ENCODE measurements at places on chromosomes 1 and 21.

DNA sequence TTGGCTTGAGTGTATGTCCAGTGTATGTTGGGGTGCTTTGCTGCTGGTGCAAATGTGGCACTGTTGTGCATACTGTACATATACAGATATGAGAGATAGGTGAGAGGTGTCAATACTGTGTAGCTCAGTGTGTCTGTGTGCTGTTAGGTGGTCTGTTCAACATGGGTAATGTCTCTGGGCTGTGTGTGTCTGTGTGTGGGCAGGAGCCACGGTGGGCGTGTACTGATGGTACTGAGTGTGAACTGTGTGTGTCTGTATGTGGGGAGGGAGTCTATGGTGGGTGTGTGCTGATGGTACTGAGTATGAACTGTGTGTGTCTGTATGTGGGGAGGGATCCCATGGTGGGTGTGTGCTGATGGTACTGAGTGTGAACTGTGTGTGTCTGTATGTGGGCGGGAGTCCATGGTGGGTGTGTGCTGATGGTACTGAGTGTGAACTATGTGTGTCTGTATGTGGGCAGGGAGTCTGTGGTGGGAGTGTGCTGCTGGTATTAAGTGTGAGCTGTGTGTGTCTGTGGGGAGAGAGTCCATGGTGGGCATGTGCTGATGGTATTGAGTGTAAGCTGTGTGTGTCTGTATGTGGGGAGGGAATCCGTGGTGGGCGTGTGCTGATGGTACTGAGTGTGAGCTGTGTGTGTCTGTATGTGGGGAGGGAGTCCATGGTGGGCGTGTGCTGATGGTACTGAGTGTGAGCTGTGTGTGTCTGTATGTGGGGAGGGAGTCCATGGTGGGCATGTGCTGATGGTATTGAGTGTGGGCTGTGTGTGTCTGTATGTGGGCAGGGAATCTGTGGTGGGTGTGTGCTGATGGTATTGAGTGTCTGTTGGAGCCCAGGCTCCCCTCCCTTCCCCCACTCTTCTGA, 32.2 kb upstream of the FOXO6 start:
- DNase-seq, result no peak

DNA sequence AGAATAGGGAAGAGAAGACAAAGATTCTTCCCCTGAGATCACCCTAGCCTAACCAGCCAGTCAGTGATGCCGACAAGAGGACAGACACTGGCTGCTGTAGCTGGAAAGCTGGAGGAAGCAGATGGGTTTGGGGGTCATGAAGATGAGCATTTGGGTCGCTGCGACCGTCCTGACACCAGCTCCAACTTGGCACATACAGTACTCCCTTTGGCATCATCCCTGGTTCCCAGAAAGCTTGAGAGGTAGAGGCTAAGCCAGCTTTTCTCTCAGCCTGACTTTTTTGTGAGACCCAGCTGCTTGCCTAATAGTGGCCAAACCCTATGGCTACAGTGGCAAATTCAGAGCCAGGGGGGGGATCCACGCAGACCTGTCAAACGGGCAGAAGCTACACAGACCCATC, 43.0 kb upstream of the IKBKE start:
- no peak for DNase-seq

- no peak for DNase-seq
Measured at GRCh38 chr21:40335704-40336103, 468.5 kb downstream of the PCP4 start.

DNA sequence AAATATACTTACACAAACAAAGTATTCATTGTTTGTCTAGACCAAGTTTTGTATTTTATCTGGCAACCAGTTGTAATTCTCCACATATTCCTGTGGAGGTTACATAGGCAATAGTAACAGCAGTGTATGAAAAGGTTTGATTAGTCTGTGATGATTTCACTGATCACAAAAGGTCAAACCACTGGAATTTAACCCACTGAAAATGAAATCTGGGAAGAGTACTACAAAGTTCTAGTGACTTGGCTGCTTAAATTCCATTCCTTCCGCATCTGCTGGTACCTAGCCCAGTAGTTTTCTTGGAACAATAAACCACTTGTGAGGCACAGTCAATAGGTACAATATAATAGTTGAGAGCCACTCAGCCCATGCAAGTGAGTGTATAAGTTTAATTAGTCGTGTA, 205.4 kb downstream of the NFIA start:
- DNase-seq, result no peak

- DNase-seq, result no peak
Measured at GRCh38 chr1:201164645-201165044, 10.4 kb upstream of the TMEM9 start.

- no peak for DNase-seq
Measured at GRCh38 chr1:44808938-44809917, 905 bp downstream of the BTBD19 start.

GRCh38 chr21:17462276-17462981, 50.4 kb upstream of the CXADR start:
- no peak for DNase-seq

- no peak for DNase-seq
Measured at GRCh38 chr1:199174336-199174735, 535.5 kb downstream of the PTPRC start.

GRCh38 chr1:224698015-224698451, 81.9 kb downstream of the CNIH3 start:
- DNase-seq, result no peak

- no peak for DNase-seq
Measured at GRCh38 chr21:26756491-26757159, 88.6 kb downstream of the ADAMTS1 start.

DNA sequence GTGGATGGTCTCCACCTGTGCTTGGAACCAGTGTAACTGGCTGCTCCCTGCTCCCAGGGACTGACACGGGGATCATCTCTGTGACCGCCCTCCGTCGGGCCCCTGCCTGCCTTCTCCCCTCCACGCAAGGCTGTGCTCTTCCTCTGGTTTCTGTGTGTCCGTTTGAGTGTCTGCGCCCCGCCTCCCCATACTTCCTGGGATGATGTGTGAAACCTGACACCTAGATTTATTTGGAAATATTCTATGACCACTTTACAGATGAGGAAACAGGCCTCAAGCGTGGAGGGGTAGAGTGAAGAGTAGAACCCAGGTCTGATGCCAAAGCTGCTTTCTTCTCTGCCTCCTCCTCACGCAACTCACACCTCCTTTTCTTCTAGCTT, 24.3 kb downstream of the LDLRAP1 start:
- DNase-seq, result no peak

- no peak for DNase-seq
Measured at GRCh38 chr1:197771386-197771785, 3.9 kb downstream of the DENND1B start.

GRCh38 chr21:40845441-40845995, 1.4 kb downstream of the DSCAM start:
- no peak for DNase-seq

DNA sequence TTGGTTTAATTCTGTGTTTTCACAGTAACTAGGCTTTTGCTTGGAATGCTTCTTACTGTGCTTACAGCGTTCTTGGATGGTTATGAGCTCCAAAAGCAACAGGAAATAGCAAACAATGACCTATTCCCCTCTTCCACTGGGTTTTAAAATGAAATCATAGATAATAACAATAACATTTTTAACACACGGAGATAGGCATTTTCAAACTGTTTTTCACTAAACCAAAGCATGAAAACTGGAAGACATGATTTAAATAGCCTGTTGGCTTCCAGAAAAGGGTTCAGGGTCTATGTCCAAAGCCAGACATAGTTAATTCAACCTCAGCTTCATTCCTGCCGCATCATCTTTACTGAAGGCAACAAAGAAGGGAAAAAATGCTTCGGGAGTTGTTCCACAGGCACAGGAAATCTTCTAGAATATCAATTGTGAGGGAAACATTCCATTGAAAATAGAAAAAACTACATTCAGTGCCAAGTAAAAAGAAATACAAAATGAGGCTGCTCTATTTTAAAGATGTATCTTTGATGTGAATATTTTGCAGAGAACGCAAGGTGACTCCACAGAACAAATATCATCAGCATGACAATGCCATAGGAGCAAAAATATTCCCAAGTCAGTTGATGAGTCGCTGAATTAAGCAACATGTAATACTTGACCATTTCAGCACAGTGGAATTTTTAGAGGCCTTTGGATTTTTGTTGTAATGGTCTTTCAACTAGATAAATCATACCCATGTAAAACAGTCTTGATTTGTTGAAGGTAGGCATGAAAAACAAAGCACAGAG, 80.7 kb downstream of the NID1 start:
- DNase-seq, result no peak

- no peak for DNase-seq
Measured at GRCh38 chr1:82972841-82973553, 1025.9 kb downstream of the TTLL7 start.

- DNase-seq, result peak; percentile 59
Measured at GRCh38 chr1:27296773-27297291, 25.1 kb upstream of the TMEM222 start.

DNA sequence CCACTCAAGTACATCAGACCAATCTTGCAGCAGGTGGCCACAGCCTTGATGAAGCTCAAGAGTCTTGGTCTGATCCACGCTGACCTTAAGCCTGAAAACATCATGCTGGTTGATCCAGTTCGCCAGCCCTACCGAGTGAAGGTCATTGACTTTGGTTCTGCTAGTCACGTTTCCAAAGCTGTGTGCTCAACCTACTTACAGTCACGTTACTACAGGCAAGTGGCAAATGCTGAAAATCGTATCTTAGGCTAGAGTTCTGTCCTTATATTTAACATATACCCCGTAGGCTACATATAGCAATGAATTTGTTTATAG, 12.1 kb downstream of the HIPK1 start:
- no peak for DNase-seq

DNA sequence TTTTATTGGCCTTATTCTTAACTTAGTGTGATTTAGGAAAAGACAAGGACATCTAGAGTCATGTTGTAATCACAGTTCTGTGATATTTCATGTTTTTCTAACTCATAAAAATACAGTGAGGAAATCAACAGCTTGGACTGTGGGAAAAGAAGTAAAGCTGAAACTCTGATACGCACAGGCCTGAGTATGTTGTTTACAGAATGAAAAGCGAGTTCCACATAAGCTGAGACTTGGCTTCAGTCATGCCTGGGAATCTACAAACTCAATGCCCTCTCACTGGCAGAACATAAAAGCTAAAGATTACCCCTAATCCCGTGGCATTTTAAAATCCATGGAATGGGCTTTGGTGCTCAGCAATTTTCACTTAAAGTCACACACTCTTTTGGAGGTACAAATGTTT, 23.6 kb upstream of the ATP5PO start:
- no peak for DNase-seq

GRCh38 chr1:39466413-39467107, 24.9 kb upstream of the BMP8A start:
- no peak for DNase-seq

GRCh38 chr1:228000416-228000815, 6.4 kb upstream of the WNT3A start:
- no peak for DNase-seq

DNA sequence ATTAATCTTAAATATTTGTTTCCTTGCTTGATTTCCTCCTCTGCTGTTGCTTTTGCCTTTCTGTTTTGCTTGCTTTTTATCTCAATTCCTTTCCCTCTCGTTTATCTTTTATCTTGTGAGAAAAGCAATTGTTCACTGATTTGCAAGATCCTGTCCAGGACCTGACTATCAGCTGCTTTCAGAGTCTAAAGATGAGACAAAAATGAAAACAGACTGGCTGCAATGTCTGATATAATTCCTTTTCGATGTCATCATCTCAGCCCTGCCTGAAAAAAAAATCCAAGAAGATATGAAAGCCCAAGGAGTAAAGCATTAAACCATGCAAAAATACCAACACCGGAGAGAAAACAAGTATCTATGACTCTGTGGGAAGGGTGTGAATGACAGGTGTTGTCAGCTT, 225.5 kb downstream of the PATJ start:
- no peak for DNase-seq

- no peak for DNase-seq
Measured at GRCh38 chr1:228342627-228343190, 63.9 kb downstream of the TRIM11 start.

DNA sequence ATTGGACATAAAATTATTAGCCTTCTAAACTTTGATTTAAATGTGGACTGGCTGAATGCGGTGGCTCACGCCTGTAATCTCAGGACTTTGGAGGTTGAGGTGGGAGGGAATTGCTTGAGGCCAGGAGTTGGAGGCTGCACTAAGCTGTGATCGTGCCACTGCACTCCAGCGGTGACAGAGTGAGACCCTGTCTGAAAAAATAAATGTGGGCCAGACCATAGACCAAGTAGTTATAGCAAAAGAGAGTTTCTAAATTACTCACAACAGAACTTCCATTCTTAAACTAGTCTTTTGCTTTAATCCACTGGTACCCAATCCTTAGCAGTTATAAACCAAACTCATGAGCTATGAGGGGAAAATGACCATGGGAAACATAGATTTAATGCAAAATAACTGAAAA, 35.2 kb downstream of the RAP1A start:
- DNase-seq, result no peak

DNA sequence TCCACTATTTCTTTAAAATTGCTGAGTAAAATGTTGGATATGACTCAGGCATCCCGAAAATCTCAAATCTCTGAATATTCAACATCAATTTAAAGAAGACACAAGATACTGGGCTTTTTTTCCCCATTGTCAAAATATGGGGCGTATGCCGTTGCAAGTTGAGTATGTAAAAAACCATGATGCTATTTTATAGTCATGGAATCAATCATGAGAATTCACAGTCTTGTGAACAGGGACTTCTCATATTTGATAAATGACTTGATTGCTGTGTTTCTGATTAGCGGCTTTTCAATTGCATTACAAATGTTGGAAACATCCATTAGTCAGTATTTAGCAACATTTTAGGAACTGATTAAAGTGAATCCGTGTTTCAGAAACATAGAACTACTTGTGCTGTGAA, 45.3 kb downstream of the SETD4 start:
- DNase-seq, result no peak

DNA sequence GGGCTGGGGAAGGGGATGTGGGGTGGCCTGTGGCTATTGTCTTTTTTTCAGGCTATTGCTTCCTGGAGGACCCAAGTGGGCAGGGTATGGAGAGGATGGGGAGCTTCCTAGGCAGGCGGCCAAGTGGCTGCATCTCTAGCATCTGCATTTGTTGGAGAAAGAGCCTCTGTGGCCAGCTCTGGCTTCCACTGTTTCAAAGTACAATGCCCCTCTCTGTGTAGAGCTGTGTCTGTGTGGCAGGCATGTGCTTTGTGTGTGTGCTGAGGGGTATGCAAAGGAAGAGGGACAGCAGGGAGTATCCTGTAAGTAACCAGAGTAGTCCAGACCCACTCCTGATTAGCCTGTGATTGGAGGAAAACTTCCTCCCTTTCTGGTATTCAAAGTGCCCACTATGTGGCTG, 40.6 kb downstream of the KCNA2 start:
- DNase-seq, result peak; percentile 89

GRCh38 chr1:15742339-15742801, at the start of gene TMEM82:
TMEM82 (plus strand) TSS chr1:15742499; CDS start chr1:15742560, 61 bp downstream.
- DNase-seq, result no peak
